ENCODE measurements at places on chromosomes 5 and 9.

GRCh38 chr5:89556215-89556913, 673.4 kb upstream of the MEF2C start:
- DNase-seq, result no peak

GRCh38 chr5:22111320-22111719, 741.8 kb downstream of the CDH12 start:
- DNase-seq, result no peak

DNA sequence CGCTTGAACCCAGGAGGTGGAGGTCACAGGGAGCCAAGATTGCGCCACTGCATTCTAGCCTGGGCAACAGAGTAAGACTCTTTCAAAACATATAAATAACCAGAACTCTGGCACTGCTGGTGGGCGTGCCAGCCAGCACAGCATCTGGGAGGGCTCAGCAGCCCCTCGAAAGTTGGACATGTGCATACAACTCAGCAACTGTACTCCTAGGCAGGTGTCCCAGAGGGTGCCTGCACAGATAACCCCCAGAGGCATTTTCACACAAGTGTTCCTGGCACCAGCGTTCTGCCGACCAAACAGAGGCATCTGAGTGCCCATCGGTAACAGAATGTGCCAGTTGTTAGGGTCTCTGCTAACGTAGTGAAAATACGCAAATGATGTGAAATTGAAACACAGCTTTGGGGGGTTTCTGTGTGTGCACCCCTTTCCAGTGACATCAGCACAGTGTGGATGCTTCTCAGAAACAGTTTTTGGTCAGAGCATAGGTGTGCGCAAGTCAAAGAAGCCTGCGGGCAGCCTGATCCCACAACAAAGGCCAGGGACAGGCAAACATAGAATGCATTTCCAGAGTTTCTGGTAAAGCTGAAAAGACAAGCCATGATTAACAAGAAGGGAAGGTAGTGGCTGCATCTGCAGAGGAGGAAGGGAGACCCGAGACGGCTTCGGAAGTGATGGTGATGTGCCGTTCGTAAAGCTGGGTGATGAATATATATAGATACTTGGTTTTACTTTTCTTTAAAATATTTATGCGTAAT, 190.2 kb downstream of the CACNA1B start:
- DNase-seq, result no peak

DNA sequence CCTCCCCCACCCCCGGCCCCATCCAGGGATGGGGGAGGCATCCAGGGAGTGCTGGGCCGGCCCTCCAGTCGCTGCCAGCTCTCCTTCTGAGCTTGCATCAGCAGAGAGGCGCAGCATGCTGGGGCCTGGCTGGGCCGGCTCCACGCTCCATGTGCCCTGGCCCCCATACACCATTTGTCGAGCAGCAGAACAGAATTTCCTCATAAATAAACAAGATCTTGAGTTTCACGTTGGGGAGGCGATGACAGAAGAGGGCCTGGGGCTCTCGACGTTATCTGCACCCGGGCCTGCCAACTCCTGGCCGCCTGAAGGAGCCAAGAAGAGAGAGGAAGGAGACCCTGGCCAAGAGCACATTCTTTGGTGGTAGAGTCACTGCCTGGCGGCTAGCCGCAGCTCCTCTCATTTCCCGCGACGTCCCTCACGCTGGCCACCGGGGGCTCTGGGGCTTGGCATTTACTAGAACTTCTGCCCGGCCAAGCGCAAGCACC, 177.0 kb downstream of the FGF18 start:
- no peak for DNase-seq

- DNase-seq, result no peak
Measured at GRCh38 chr5:114018186-114018585, 343.7 kb upstream of the KCNN2 start.

- DNase-seq, result peak; percentile 53
Measured at GRCh38 chr9:92716557-92716956, 46.6 kb upstream of the IPPK start.

- peak; percentile 87 for DNase-seq
Measured at GRCh38 chr5:133952729-133953567, 15.5 kb downstream of the C5orf15 start.

DNA sequence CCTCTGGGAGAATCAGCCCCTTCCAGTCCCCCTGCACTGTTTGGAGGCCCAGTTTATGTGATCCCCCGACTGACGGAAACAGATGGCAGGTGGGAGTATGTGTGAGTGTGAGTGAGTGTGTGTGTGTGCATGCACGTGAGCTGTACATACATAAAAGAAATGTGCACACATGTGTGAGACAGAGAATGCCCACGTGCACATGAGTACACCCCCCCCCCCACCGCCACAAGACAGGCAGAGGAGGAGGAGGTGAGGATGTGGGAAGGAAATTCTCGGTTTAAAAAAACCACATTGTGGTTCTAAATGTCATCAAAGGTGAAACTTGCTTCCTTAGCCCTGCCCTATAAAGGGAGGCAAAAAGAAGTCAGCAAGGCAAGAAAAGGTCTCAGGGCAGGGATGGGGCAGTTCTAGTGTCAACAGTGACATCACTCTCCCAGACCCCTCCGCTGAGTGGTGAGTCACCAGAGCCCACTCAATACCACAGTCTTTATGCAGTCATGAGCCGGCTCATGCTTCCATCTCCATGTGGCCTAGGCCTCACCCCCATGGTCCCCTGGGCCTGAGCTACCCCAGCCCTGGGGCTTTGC, 79.2 kb upstream of the HSPA9 start:
- DNase-seq, result peak; percentile 78

- no peak for DNase-seq
Measured at GRCh38 chr5:130706696-130707095, 458.4 kb downstream of the HINT1 start.

- no peak for DNase-seq
Measured at GRCh38 chr5:999032-999501, 9.5 kb upstream of the NKD2 start.

- no peak for DNase-seq
Measured at GRCh38 chr5:177546258-177546741, 8.1 kb downstream of the FAM193B start.

DNA sequence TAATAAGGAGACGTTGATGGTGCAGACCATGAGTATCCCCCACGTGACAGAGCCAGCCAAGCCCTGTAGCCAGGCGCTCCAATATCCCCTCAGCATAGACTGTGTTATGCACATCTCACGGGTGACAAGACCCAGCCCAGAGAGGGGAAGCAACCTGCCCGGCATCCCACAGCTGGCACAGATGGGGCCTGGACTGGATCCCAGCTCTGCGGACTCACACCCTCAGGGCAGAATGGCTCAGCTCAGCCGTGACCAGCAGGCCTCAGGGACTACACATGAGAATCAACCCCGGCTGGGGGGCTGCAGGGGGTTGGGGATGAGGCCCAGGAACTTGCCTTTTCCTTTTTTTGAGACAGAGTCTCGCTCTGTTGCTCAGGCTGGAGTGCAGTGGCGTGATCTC, 11.7 kb downstream of the FIBCD1 start:
- no peak for DNase-seq

DNA sequence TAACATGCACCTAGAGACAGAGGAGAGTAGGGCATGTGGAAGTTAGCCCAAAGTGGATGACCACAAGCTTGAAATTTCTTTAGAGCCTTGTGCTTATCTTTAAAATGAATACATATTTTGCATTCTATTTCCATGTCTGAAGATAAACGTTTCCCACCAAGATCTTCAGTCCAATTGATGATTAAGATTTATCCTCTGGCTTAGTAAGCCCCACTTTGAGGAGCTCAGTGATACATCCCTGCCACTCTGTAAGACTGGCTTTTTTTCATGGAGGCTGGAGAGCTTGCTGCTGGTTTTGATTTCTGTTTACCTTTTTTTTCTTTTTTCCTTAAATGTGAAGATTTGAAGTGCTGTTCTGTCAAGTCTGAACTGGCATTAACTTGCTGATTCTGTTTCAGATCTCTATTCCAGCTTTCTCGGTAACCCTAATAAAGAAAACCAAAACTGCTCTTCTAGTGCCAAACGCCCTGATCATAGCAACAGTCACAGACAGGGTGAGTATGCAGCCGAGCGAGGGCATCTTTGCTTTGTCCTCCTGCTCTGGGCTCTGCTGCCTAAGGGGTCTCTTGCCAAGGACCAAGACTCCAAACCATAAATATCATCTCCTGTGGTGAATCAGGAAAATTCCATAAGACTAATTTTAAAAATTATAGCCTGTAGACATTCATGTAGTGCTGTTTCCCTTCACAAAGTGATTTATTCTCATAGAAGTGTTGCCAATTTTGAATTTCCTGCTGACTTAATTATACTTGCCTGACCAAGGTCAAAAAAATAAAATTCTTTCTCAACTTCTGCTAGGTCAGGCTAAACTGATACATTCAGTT, 54.3 kb downstream of the GRAMD2B start:
- no peak for DNase-seq

GRCh38 chr5:81235287-81236072, 2.4 kb downstream of the CKMT2 start:
- DNase-seq, result no peak

DNA sequence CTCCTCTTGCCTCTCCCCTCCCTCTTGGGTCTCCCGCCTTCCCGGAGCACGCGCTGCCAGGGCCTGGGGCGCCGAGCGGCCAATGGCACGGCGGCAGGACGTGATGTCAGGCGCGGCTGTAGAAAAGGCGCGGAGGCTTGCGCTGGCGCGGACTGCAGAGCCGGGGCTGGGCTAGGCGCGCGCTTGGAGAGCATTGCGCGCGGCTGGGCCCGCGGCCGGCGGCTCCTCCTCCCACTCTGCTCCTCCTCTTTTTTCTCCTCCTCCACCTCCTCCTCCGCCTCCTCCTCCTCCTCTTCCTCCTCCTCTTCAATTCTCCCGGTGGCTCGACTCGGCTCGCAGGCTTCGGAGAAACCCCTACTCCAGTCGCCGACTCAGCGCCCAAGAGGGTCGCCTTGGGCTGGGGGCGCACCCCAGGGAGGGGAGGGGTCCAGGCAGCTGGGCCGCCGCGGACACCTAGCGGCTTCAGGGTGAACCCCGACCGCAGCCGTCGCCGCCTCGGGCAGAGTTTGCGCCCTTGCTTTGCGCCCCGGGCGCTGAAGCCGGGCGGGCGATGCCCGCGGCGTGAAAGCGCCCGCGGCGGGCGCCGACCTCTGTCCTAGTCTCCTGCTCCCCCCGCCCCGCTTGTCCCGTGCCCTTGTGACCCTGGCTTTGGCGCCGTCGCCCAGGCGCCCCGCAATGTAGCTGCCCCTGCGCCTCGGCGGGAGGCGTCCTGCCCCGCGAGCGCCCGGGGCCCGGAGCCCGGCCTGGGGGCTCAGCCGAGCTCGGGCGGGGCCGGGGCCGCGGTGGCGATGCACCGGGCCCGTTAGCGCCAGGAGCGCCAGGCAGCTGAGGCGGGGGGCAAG, at the start of gene LHX2:
Gene LHX2, plus strand, starts transcription at position 309 of the 842 bp plus-strand sequence. CDS start 581 bp downstream, outside the sequence.
- DNase-seq, result peak; percentile 81

DNA sequence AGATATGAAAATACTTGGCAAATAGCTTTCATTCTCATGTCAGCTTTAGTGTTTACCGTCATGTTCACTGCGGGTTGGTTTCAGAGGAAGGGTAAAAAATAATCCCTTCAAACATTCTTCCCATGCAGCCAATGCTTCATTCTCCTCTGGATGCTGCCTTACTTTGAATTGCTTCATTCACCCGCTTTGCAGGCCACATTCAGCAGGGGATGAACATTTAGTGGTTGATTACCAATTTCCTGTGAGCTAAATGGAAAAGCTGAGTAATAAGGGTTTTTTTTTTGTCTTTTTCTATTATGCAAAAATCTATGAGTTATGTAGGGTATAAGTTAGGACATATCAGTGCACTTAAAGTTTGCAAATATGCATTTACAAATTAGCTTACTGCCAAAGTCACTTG, 96.3 kb upstream of the MEF2C start:
- DNase-seq, result no peak

- no peak for DNase-seq
Measured at GRCh38 chr9:109912082-109912582, 132.1 kb downstream of the PALM2AKAP2 start.

DNA sequence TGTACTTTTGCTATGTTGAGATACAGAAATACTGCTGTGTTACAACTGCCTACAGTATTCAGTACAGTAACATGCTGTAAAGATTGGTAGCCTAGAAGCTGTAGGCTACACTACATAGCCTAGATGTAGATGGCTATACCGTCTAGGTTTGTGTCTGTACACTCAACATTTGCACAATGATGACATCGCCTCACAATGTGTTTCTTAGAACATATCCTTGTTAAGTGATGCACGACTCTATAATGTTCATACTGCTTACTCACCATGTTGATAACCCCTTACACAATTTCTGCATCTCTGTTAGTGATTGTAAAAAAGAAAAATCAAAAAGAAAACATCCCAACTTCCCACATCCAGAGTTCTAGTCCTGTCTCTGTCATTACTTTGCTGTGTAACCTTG, 450.0 kb downstream of the CCDC171 start:
- no peak for DNase-seq

DNA sequence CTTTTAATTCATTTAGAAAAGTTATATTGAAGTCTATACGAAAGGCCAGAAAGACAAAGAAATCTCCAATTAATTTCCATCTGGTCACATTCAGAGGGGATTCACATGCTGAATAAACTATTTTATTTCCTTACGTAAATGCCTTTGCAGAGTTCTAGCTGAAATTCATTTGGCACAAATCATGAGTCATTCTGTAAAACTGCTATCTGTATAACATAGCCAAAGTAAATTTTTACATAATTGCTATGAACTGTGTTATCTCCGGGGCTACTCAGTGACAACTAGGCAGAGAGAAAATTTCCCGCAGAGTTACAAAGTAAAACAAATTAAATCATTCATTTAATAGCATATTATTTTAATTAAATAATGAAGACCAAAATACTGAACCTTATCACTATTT, 463.2 kb upstream of the ADAMTS16 start:
- no peak for DNase-seq

DNA sequence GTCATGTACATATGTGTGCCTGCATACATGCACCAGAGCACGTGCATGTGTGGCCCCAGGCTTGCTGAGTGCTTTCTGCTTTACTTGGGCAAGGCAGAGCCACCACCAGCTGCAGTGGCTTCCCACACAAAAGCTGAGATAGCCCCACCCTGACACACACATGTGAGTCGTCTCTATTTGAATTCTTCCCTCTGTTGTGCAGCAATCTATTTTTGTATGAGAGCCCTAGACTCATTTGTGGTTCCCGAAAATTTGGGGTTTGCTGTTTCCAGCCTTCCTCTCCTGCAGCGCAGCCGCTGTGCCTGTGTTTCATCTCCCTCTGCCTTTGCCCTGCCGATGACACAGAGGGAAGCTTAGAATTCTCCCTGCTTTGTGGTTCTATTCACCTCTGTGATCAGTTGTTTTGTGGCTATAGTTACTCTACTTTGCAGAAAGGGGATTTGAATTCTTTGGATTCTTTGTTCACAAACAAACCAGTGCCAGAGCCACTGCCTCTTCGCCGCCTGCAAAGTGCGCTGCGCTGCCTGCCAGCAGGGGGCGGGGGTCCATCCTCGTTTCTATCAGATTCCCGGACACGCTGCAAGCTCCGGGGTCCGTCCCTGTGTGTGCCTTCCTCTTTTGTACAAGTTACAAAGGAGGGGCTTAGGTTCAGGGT, 95.8 kb upstream of the DAP start:
- DNase-seq, result no peak

- no peak for DNase-seq
Measured at GRCh38 chr9:106916466-106917235, 53.7 kb downstream of the ZNF462 start.

- peak; percentile 53 for DNase-seq
Measured at GRCh38 chr5:152560512-152561137, 155.5 kb upstream of the NMUR2 start.

All from RPMI8226 (cell line).